Esophagus squamous epithelium (tissue), 5 donors: ENCODE measurements at places on chromosomes 11 and 22. TPM values are rescaled to one million over a fixed set of nuclear protein-coding genes. Genes with fewer than 3 reads are reported as not detected.

The IGLL5 gene
- 20.7 TPM for total RNA-seq

The RBMXL2 gene
- not detected for total RNA-seq

GRCh38 chr11:86164106-86164505 lies 80.4 kb upstream of the EED start:
- no peak overlapping the region for H3K4me3 ChIP-seq
- H3K27me3 ChIP-seq: no peaks in the 10 kb centered on the region
- peaks cover 34% of the 10 kb centered on the region for H3K4me1 ChIP-seq
- no peaks in the 10 kb centered on the region for H3K36me3 ChIP-seq

GRCh38 chr11:126925321-126926093 lies 75.1 kb downstream of the KIRREL3 start:
- H3K27me3 ChIP-seq: no peaks in the 10 kb centered on the region
- no peak for DNase-seq
- H3K4me1 ChIP-seq: no peaks in the 10 kb centered on the region
- no peak overlapping the region for H3K27ac ChIP-seq
- H3K4me3 ChIP-seq: no peak overlapping the region
- no peaks in the 10 kb centered on the region for H3K36me3 ChIP-seq

DNA sequence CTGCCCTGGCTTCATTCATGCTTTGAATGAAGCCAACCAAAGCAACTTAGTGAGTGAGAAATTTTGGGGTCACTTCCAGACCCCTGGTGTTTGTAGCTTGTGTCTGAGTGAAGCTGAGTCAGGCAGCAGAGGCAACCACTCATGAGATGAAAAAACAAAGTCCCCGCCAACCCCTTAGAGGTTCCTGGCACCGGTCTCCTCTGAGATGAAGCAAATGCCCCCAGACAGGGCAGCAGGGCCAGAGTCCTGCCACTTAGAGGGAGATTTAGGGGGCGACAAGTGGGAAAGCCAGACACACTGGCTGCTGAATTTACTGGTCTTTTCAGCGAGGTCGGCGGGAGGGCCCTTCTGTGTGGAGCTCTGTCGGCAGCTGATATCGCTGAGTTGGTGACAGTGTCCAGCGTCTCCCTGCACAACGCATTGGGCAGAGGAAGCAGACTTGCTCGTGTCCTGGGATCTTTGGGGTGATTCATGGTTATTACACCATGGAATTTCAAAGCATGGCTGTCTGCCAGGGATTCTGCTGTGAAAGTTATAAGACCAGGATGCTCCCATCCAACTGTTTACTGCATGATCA lies 482.6 kb downstream of the MIAT start:
- no peaks in the 10 kb centered on the region for H3K36me3 ChIP-seq
- H3K27ac ChIP-seq: no peak overlapping the region
- DNase-seq: no peak

GRCh38 chr11:12900496-12900895 lies 108.6 kb upstream of the RASSF10 start:
- no peak overlapping the region for H3K27ac ChIP-seq
- H3K27me3 ChIP-seq: no peaks in the 10 kb centered on the region
- no peak overlapping the region for H3K4me3 ChIP-seq
- H3K4me1 ChIP-seq: no peaks in the 10 kb centered on the region
- no peaks in the 10 kb centered on the region for H3K36me3 ChIP-seq

DNA sequence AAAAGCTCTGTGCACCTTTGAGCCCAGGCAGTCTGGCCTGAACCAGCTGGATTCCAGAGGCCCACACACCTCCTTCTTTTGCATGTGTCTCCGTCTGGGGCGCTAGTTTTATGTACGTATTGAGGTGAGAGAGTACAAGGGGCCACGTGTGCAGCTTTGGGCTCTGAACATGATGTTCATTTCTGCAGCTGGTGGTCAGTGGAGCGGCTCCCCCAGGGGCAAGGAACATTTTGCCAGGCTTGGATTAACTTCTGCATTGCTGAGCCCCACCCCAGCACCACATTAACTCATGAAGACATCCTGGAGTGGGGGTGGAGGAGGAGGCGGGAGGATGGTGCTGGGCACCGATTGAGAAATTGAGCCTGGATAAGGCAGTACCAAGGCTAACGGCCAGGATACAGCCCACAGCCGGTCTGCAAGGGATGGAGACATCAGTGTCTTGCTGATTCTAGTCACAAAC lies 13.8 kb downstream of the USP2 start:
- no peaks in the 10 kb centered on the region for H3K36me3 ChIP-seq
- peak overlapping the region; percentile 4 for H3K4me3 ChIP-seq
- peak overlapping the region; percentile 95 for H3K27ac ChIP-seq

GRCh38 chr11:9527481-9528135 lies 45.9 kb upstream of the WEE1 start:
- peaks cover 60% of the 10 kb centered on the region for H3K4me1 ChIP-seq
- no peaks in the 10 kb centered on the region for H3K36me3 ChIP-seq
- H3K4me3 ChIP-seq: no peak overlapping the region
